ENCODE measurements at places on chromosomes 4 and X.

DNA sequence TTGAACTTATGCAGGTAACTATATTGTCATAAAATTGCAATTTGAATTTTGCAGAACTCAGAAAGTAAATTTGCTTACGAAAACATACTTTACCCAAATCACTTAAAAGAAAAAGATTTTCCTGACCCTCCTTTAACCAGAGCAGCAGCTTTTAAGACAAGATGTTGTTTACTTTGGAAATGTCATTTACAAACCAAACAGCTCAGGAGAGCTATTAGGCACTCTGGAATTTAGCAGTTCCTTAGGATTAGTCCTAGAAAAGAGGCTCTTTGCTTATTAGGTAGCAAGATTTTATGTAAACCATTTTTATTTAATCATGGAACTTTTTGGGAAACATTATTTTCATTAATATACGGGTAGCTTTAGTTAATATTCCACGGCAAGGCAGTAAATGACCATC, 765.7 kb upstream of the POU3F4 start:
- no peak for DNase-seq

GRCh38 chr4:82371497-82371896, 2.3 kb downstream of the HNRNPD start:
- no peak for DNase-seq

- no peak for DNase-seq
Observed at GRCh38 chr4:114017120-114017917, 37.9 kb upstream of the ARSJ start.

- DNase-seq: no peak
Observed at GRCh38 chr4:3784454-3785291, 18.5 kb downstream of the ADRA2C start.

DNA sequence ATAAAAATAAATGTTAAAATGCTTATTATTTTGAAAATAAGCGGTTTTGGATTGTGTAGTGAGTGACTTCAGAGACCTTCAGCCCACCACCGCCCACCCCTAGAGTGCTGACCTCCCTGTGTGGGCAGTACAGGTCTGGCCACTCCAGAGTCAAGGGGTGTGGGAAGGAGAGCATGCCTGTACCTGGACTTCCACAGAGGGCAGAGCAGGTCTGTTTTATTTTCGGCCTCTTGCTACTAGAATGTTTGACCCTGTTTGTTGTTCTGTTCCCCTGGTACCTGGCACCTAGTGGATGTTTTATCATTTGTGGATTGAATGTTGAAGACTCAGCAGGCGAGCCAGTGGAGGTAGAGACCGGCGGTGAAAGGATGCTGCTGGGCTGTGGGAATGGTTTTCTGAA, 14.3 kb downstream of the PIGG start:
- no peak for DNase-seq

GRCh38 chrX:8729811-8730210, 2.1 kb downstream of the ANOS1 start:
- DNase-seq: no peak

- no peak for DNase-seq
Observed at GRCh38 chr4:170226288-170226687, 136.5 kb upstream of the AADAT start.

- peak; percentile 55 for DNase-seq
Observed at GRCh38 chrX:78123190-78123589, 16.3 kb downstream of the TAF9B start.

DNA sequence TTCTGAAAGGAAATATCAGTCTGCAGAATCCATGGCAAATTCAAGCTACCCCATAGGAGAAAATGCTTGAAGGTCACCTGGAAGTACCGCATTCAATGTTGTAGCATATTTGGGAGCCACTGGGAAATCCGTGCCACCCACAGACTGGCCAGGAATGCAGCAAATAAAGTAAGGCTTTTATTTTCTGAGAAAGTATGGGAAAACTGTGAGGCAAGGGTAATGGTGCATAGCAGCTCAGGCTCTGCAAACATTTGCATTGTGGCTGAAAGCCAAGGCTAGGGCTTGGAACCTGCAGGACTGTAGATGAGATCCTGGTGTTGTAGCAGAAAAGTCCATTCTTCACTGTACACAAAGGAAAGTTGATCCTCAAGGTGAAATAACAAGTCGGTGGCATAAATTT, 450.9 kb upstream of the NR3C2 start:
- no peak for DNase-seq

DNA sequence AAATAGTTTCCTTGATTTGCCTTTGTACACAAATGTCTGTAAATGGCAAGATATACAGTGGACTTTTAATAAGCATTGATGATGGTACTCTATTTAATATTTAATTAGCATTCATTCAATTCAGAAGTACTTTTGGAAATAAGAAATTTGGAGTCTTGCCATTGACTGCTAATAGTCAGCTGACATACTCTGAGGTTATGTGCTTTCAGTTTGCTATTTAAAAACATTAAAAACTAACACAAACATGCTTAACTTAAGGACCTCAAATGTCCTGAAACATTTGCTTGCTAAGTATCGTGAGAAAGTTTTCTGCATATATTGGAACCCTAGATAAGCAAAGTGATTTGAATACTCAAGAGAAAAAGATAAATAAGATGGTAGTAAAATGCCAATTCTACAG, 64.6 kb downstream of the REELD1 start:
- DNase-seq: no peak

- no peak for DNase-seq
Observed at GRCh38 chr4:41976775-41977516, 4.6 kb upstream of the DCAF4L1 start.

DNA sequence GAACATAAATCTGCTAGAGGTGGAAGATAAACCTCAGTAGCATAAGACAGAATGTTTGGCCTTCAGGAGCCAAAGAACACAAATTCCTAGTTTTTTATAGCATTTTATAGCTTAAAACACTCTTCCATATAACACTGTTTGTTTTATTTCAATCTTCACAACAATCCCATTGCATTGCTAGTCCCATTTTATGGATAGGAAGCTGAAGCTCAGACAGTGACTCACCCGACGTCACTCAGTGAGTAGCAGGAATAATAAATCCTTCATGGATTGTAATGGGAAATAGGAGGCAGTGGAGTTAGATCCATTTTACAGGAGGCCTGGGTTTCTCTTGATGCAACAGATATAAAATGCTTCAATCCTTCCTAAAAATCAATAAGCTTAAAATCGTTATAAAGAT, 217.5 kb downstream of the RAB28 start:
- DNase-seq: no peak

- no peak for DNase-seq
Observed at GRCh38 chr4:140258476-140258875, 104.5 kb upstream of the MAML3 start.

- DNase-seq: no peak
Observed at GRCh38 chr4:151067316-151067970, 32.0 kb upstream of the RPS3A start.

DNA sequence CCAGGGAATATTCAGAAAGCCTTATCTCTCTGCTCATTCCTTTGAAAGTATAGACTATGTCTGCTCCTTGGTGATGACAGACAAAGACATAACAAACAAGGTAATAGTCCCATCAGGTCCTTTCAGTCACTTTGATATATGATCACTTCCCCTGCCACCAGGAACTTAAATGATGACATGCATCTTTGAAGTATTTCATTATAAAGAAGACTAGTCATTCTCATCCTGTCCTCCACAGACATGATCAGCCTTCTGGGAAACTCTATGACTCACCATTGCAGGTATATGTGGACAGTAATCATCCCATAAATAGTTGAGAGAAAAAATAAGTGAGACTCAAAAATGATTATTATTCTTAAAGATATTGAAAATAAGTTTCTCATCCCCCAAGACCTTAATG, 117.5 kb upstream of the VCX2 start:
- DNase-seq: peak; percentile 20

DNA sequence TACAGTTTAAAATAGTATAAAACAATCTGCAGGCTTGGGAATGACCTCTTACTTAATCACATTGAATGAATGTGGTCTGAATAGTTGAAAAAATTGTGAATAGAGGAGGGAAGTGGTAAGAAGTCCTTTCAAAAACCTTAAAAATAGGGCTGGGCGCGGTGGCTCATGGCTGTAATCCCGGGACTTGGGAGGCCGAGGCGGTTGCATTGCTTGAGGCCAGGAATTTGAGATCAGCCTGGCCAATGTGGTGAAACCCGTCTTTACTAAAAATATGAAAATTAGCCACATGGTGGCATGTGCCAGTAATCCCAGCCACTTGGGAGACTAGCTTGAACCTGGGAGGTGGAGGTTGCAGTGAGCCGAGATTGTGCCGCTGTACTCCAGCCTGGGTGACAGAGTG, 36.5 kb downstream of the HERC3 start:
- DNase-seq: no peak

DNA sequence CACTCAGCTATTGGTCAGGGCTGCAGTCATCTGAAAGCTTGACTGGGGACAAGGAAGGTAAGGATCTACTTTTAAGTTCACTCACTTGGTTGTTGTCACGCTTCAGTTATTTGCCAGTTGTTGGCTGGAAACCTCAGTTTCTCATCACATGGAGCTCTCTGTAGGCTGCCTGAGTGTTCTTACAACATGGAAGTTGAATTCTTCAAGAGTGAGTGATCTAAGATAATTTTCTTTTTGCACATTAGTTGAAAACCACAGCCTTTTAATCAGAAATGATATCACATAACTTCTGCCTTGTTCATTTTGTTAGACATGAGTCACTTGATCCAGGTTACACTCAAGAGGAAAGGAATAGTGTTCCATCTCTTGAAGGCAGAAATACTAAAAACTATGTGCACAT, 552.7 kb downstream of the RAPGEF2 start:
- peak; percentile 86 for DNase-seq

DNA sequence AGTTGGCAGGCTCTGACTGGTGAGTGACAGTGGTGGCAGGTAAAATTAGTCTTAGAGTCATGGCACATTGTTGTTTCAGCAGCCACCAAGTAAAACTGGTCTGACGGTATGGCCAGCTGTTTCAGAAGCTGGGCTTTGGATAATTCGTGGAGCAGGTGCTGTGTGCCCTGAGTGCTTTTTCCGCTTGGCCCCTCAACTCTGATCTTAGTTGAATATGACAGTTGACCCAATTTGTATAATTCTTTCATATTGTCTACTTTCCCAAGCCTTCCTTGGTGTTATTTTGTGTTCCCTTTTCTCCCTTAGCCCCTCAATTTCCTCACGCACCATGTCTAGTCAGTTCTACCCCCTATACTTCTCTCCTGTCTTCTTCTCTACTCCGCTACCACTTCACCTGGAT, 32.0 kb downstream of the CDS1 start:
- DNase-seq: no peak
